Activated T-helper 2 cell treated with anti-CD3 and anti-CD28 coated beads, Interferon-gamma antibody, Interleukin-2, Interleukin-4, amounts not matched to agents 10 μg/mL and 5 μg/mL and 100 μg/mL, durations not matched to agents 14 hours and 24 hours and 36 hours (primary cell): ENCODE measurements at places on chromosomes 3 and 15. TPM values are rescaled to one million over a fixed set of nuclear protein-coding genes. Genes with fewer than 3 reads are reported as not detected.

DNA sequence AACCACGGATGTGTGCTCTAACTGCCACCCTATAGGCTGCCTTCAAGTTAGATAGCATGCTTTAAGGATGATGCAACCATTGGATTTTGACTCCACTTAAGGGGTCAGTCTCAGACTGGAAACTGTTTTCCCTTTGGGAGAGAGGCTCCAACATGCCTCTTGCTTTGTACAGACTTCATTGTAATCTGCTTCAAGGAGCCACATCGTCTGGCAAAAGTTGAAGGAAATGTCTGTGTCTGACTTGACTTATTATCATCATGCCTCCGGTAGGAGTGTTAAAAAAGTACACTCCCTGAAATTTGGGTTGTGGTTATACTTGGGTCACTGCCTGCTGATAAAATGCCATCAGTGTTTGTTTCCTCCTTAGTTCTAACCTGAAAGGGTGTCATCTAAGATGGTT, 245.4 kb upstream of the CDIN1 start:
- H3K27me3 ChIP-seq, result no peaks in the 10 kb centered on the region
- no peak overlapping the region for H3K27ac ChIP-seq
- no peaks in the 10 kb centered on the region for H3K4me1 ChIP-seq
- no peak for DNase-seq

GRCh38 chr3:142530296-142530695, 48.2 kb downstream of the ATR start:
- H3K27me3 ChIP-seq, result no peaks in the 10 kb centered on the region
- peaks cover 17% of the 10 kb centered on the region for H3K4me1 ChIP-seq
- no peak for DNase-seq
- peaks cover 50% of the 10 kb centered on the region for H3K36me3 ChIP-seq
- H3K4me3 ChIP-seq, result no peak overlapping the region

DNA sequence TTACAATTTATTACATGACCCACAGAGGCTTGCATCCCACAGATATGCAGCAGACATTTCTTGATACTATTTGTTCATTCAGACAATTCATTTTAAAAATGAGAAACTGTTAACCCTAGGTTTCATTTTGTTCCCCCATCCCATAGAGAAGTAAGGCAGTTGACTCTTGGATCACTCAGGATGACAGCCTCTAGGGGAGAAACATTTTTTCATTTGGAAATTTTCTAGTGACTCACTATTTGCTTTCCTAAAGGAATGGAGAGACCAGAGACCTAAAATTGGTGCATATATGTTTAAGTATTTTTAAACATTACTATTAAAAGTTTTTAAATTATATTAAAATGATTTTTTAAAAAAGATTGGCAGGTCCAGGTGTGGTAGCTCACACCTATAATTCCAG, 19.5 kb upstream of the PHC3 start:
- peaks cover 2% of the 10 kb centered on the region for H3K4me1 ChIP-seq
- H3K27ac ChIP-seq, result no peak overlapping the region
- DNase-seq, result no peak
- no peak overlapping the region for H3K4me3 ChIP-seq
- H3K36me3 ChIP-seq, result no peaks in the 10 kb centered on the region
- H3K27me3 ChIP-seq, result peaks cover 23% of the 10 kb centered on the region

- DNase-seq, result no peak
- no peaks in the 10 kb centered on the region for H3K4me1 ChIP-seq
- H3K36me3 ChIP-seq, result no peaks in the 10 kb centered on the region
These were observed 229.8 kb upstream of the PLSCR5 start for GRCh38 chr3:146834917-146835316.

DNA sequence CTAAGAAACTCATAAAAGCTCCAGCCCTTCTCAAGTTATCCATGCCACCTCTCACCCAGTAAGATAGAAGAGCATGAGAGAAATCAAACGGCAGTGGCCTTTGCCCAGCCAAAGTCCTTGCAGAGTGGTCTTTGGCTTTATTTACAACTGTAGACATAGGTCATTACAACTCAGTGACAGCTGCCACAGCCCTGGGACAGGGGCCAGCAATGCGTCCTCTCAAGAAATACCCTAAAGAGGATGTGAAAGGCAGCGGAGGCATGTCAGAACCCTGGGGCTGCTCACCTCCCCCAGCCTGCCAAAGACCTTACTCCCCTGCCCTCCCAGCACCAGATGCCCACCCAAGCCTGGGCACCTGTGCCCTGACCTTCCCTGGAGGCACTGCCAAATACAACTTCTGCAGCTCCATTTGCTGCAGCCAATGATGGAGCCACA, 6.3 kb downstream of the ACAA1 start:
- H3K27ac ChIP-seq, result no peak overlapping the region
- peaks cover 79% of the 10 kb centered on the region for H3K36me3 ChIP-seq

DNA sequence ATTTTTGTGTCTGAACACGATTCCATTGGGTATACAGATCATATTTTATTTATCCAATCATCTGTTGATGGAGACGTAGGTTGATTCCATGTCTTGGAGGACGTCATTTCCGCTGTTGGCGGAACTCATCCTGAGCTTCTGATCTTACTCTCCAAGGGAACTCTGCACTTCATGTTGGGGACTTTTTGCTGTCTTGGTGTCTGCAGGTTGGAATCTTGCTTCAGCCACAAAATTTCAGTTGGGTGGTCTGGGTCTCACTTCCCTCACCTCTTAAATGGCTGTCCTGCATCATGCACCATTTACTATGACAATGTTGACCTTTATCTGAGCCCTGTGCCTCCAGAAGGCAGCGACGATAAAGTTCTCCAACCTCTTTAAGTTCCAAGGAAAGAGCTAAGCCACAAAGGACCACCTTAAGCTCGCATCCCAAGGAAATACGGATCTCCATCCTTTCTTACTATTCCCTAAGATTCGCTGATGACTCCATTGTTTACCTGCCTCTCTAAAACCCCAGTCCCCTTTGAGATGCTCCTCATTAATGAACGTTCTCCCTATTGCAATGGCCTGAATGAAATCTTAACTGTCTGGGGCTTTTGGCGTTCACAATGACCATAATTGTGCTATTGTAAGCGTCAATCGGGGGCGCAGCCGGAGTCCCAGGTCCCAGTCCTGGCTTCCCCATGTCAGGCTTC, 23.1 kb upstream of the RNU6-1 start:
- no peak overlapping the region for H3K27ac ChIP-seq
- no peaks in the 10 kb centered on the region for H3K36me3 ChIP-seq
- no peak for DNase-seq
- no peak overlapping the region for H3K4me3 ChIP-seq
- peaks cover 15% of the 10 kb centered on the region for H3K27me3 ChIP-seq

The ATG3 gene
- total RNA-seq, result 61.1 and 61.6 TPM in 2 replicates
